ENCODE measurements at places on chromosomes 7 and 10.

GRCh38 chr7:92695308-92696261 lies 105.4 kb upstream of the FAM133B start:
- H3K4me1 ChIP-seq: peaks cover 10% of the 10 kb centered on the region
- peak overlapping the region; percentile 37 for H3K4me3 ChIP-seq
- no peaks in the 10 kb centered on the region for H3K36me3 ChIP-seq

GRCh38 chr10:33776419-33777070 lies 442.1 kb upstream of the NRP1 start:
- no peaks in the 10 kb centered on the region for H3K4me1 ChIP-seq
- no peak overlapping the region for H3K4me3 ChIP-seq
- DNase-seq: no peak
- no peaks in the 10 kb centered on the region for H3K27me3 ChIP-seq
- H3K27ac ChIP-seq: no peak overlapping the region

GRCh38 chr7:74006451-74007241 lies 21.3 kb upstream of the ELN start:
- no peaks in the 10 kb centered on the region for H3K36me3 ChIP-seq
- H3K27ac ChIP-seq: no peak overlapping the region
- no peak overlapping the region for H3K4me3 ChIP-seq
- H3K4me1 ChIP-seq: peaks cover 4% of the 10 kb centered on the region
- DNase-seq: no peak

GRCh38 chr10:129413024-129413423 lies 54.0 kb upstream of the MGMT start:
- H3K4me3 ChIP-seq: no peak overlapping the region
- H3K36me3 ChIP-seq: no peaks in the 10 kb centered on the region
- H3K27me3 ChIP-seq: no peaks in the 10 kb centered on the region

DNA sequence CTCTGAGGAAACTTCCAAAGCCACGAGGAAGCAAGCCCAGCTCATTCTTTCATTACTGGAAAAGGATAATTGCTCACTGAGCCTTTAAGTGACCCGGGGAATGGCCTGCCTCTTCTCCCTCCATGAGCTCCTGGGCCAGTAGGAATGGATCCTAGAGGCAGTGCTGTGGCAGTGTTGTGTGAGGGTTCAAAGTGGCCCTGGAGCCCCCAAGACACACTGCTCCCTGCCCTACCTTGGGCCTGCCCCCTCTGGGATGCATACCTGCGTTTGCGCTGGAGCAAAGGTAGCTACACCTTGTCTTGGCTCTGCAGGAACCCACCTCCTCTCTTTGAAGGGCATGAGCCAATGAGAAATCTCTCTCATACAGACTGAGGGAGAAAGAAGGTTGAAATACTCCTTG lies 115.8 kb upstream of the ANLN start:
- no peaks in the 10 kb centered on the region for H3K4me1 ChIP-seq
- no peaks in the 10 kb centered on the region for H3K36me3 ChIP-seq
- no peak for DNase-seq
- H3K27me3 ChIP-seq: no peaks in the 10 kb centered on the region

- no peak overlapping the region for H3K27ac ChIP-seq
- no peak overlapping the region for H3K4me3 ChIP-seq
- DNase-seq: no peak
- H3K4me1 ChIP-seq: no peaks in the 10 kb centered on the region
- H3K36me3 ChIP-seq: no peaks in the 10 kb centered on the region
- H3K27me3 ChIP-seq: no peaks in the 10 kb centered on the region
Observed at GRCh38 chr7:5867060-5867459, 13.5 kb upstream of the OCM start.

- H3K4me3 ChIP-seq: no peak overlapping the region
- DNase-seq: no peak
- H3K27me3 ChIP-seq: no peaks in the 10 kb centered on the region
- no peaks in the 10 kb centered on the region for H3K36me3 ChIP-seq
Observed at GRCh38 chr10:50575477-50576244, 48.1 kb downstream of the SGMS1 start.

- no peak overlapping the region for H3K27ac ChIP-seq
- peaks cover 7% of the 10 kb centered on the region for H3K4me1 ChIP-seq
- H3K4me3 ChIP-seq: no peak overlapping the region
- H3K36me3 ChIP-seq: no peaks in the 10 kb centered on the region
- DNase-seq: no peak
- H3K27me3 ChIP-seq: no peaks in the 10 kb centered on the region
Observed at GRCh38 chr7:47360301-47360900, 221.5 kb downstream of the TNS3 start.

DNA sequence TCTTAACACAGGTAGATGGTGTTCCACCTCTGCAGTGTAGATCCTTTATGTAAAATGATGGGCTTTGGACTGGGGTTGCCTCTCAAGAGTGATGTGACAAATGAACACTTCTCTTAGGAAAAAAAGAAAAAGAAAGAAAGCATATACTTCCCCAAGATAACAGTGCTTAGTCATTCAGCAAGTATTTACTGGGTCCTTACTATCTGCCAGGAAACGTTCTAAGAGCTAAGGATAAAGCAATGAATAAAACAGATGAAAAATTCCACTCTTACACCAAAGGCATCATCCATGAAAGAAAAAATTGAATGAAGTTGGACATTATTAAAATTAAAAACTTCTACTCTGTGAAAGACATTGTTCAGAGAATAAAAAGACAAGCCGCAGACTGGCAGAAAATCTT lies 177.3 kb downstream of the C7orf25 start:
- H3K27ac ChIP-seq: no peak overlapping the region
- DNase-seq: no peak
- H3K4me1 ChIP-seq: no peaks in the 10 kb centered on the region
- H3K27me3 ChIP-seq: no peaks in the 10 kb centered on the region

GRCh38 chr7:33091111-33091531 lies 18.1 kb downstream of the RP9 start:
- H3K4me1 ChIP-seq: no peaks in the 10 kb centered on the region
- no peak for DNase-seq
- no peaks in the 10 kb centered on the region for H3K27me3 ChIP-seq
- H3K4me3 ChIP-seq: no peak overlapping the region
- no peaks in the 10 kb centered on the region for H3K36me3 ChIP-seq

- H3K27me3 ChIP-seq: no peaks in the 10 kb centered on the region
- H3K27ac ChIP-seq: no peak overlapping the region
- DNase-seq: no peak
- no peaks in the 10 kb centered on the region for H3K4me1 ChIP-seq
- no peak overlapping the region for H3K4me3 ChIP-seq
Observed at GRCh38 chr10:49634069-49634660, 20.3 kb downstream of the CHAT start.

DNA sequence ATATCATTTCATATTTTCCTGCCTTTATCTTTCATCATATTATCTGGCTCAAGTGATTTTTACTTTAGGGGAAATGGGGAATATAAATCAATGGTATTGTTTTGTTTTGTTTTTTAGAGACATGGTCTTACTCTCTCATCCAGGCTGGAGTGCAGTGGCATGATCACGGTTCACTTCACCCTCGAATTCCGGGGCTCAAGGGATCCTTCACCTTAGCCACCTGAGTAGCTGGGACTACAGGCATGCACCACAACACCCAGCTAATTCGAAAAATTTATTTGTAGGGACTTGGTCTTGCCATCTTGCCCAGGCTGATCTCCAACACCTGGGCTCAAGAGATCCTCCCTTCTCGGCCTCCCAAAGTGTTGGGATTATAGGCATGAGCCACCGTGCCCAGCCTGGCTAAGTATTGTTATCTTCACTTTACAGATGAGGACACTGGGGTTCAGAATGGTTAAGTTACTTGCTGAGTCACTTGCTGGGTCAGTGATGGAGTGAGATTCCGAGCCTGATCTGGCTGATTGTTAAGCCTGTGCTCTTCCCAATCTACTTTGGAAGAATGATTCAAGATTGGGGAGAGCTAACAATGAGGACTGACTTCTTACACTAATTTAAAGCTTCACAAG lies 3.7 kb upstream of the SLC16A9 start:
- no peak overlapping the region for H3K27ac ChIP-seq
- DNase-seq: no peak
- H3K4me1 ChIP-seq: no peaks in the 10 kb centered on the region
- H3K27me3 ChIP-seq: no peaks in the 10 kb centered on the region
- no peak overlapping the region for H3K4me3 ChIP-seq
- no peaks in the 10 kb centered on the region for H3K36me3 ChIP-seq

DNA sequence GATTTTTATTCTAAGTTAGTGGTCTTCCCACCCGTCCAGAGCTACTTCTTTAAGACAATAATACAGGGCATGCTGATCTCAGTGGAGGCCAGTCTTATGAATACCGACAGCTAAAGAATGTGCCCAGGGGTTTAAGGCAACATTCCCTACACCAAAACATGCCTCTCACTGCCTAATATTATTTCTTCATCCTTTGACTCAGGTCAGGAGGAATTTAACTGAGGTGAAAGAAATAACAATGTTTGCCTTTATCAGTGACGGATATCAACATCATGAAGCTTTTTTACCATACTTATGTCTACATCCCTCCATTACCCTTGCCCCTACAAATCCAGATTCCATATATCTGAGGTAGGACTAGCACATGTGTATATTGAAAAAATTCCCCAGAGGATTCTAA lies 33.3 kb upstream of the TES start:
- no peak for DNase-seq
- H3K27ac ChIP-seq: no peak overlapping the region
- H3K36me3 ChIP-seq: no peaks in the 10 kb centered on the region
- no peak overlapping the region for H3K4me3 ChIP-seq
- no peaks in the 10 kb centered on the region for H3K4me1 ChIP-seq

DNA sequence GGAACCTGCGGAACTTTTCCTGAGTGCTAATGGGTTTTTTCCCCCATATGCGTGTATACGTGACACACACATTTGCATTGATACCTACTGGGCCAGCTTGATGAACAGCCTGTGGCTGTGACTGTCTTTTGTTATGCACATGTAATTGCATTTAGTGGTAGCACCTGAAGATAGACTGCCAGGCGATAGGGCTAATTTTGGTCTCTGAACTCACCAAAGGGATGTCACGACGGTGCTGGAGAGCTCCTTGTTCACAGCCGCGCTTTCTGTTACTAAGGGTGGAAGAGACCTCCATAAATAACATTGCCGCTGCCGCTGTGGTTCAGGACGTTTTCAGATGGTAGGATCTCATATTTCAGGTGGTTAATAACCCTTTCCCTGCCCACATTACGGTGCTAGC lies 133.2 kb downstream of the CAMK1D start:
- H3K27ac ChIP-seq: no peak overlapping the region
- H3K4me3 ChIP-seq: no peak overlapping the region
- peaks cover 8% of the 10 kb centered on the region for H3K4me1 ChIP-seq

DNA sequence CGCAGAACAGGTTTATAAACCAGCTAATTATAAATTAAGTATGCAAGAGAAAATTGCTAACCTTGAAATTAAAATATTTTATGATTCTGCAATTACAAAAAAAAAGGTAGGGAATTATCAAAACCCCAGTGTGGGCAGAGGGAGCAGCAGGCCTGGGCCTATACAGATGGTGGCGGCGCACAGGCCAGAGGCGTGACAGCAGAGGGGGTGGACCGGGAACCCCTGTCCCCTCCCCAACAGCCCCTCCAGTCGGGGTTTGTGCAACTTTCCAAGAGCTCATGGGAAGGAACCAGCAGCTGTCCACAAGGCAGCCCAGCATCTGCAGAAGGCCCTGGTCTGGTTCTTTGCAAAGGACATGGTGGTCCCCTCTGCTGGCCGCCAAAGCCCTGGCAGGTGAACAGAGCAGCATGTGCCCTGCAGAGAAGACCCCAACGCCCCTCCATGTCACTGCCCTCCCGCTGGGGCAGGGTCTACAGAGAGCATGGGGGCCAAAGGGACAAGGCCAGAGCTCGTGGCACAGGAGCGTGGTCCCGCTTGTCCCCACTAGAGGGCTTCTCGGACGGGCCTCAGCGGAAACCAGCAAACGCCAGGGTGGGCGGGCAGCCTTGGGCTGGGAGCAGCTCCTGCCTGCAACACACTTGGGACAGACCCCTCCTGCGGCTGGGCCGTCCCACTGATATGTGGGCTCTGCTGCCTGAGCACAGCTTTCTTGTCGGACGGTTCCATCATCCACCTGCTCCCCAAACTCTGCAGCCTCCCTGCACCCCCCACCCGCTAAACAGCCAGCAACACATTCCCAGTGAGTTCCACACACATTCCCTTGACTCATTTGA lies 75.1 kb downstream of the EBF3 start:
- H3K27me3 ChIP-seq: no peaks in the 10 kb centered on the region
- no peak overlapping the region for H3K4me3 ChIP-seq
- H3K4me1 ChIP-seq: no peaks in the 10 kb centered on the region
- DNase-seq: peak; percentile 23
- no peaks in the 10 kb centered on the region for H3K36me3 ChIP-seq
- no peak overlapping the region for H3K27ac ChIP-seq

GRCh38 chr7:108293149-108293612 lies 163.0 kb upstream of the LAMB4 start:
- no peaks in the 10 kb centered on the region for H3K36me3 ChIP-seq
- no peak overlapping the region for H3K27ac ChIP-seq
- DNase-seq: no peak

- no peak for DNase-seq
- no peaks in the 10 kb centered on the region for H3K4me1 ChIP-seq
- no peaks in the 10 kb centered on the region for H3K27me3 ChIP-seq
- no peak overlapping the region for H3K4me3 ChIP-seq
- no peaks in the 10 kb centered on the region for H3K36me3 ChIP-seq
Observed at GRCh38 chr10:1532636-1533035, 204.7 kb downstream of the ADARB2 start.

GRCh38 chr7:24981171-24981951 lies 1.4 kb upstream of the OSBPL3 start:
- peak overlapping the region; percentile 88 for H3K27ac ChIP-seq
- H3K27me3 ChIP-seq: no peaks in the 10 kb centered on the region
- H3K4me1 ChIP-seq: no peaks in the 10 kb centered on the region
- peak; percentile 69 for DNase-seq

DNA sequence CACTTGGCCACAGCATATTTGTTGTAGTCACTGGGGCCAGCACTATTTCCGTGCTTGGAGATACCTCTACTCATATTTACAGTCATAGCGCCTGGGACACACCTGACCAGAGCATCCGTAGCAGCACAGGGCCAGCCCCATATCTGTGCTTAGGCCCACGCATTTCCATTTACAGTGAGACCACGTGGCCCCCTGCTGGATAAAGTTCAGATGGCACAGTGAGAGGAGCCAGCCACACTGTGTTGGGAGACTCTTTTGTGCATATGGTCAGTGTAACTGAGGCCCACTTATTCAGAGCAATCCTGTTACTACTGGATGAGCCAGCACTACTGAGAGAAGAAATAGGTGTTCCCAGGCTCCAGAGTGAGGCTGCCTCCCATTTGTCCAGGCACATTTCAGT lies 455.3 kb downstream of the REEP3 start:
- H3K27me3 ChIP-seq: no peaks in the 10 kb centered on the region
- no peak overlapping the region for H3K27ac ChIP-seq
- H3K36me3 ChIP-seq: no peaks in the 10 kb centered on the region
- no peak overlapping the region for H3K4me3 ChIP-seq
- H3K4me1 ChIP-seq: no peaks in the 10 kb centered on the region

DNA sequence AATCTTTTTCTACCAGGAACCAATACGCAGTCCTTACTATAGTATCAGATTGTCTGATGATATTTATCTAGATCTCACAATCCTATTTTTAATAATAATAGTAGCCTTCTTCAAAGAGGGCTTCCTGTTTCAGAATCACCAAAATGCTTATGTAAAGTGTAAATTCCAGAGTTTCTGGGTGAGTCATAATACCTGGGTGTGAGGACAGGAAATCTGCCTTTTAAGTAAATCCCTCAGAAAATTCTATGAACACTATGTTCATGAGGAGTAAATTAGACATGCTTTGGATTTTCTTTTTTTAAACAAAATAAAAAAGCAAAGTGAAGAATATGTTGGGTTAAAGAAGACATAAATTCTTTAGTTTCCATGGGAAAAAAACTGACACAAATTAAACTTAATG lies 20.5 kb downstream of the DKK1 start:
- H3K27ac ChIP-seq: no peak overlapping the region
- no peaks in the 10 kb centered on the region for H3K36me3 ChIP-seq
- DNase-seq: no peak
- H3K27me3 ChIP-seq: no peaks in the 10 kb centered on the region

Data from colonic mucosa (tissue), 4 donors.